ENCODE measurements at places on chromosomes 2 and 18.
A peak's percentile ranks its signal among the peaks of the same experiment; 100 is the strongest.

- no peak for DNase-seq
Measured at GRCh38 chr2:44433895-44434294, 72.1 kb downstream of the CAMKMT start.

- peak; percentile 30 for DNase-seq
Measured at GRCh38 chr2:218981881-218982585, 3.0 kb downstream of the FEV start.

- peak; percentile 16 for DNase-seq
Measured at GRCh38 chr2:47033102-47033880, 117.7 kb upstream of the MCFD2 start.

GRCh38 chr2:102737431-102737830 is 24.4 kb upstream of the TMEM182 start:
- no peak for DNase-seq

GRCh38 chr18:805008-805754 is 6.9 kb downstream of the YES1 start:
- no peak for DNase-seq

DNA sequence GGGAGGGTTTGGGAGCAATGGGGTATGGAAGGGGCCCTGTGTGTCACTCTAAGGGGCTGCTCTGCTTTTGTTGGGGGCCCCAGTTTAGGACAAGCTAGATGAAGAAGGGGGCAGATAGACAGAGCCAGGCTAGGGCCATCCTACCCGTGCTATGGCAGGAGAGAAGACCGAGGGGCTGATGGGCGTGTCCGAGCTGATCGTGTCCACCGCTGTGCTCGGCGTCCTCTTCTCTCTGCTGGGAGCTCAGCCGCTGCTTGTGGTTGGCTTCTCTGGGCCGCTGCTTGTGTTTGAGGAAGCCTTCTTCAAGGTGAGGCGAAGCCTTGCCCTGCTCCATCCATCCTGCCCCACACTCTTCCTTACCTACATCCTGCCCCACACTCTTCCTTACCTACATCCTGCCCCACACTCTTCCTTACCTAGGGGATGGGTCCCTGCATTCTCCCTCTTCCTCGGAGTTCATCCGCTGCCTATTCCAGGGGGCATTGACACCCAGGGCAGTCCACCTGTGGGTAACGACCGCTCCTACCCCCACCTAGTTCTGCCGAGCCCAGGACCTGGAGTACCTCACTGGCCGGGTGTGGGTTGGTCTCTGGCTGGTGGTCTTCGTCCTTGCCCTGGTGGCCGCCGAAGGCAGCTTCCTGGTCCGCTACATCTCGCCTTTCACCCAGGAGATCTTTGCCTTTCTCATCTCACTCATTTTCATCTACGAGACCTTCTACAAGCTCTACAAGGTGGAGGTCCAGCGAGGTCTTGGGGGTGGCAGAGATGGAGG is 8.9 kb downstream of the SLC4A3 start:
- no peak for DNase-seq

- DNase-seq, result no peak
Measured at GRCh38 chr2:451495-451894, 163.6 kb upstream of the ALKAL2 start.

Measured in EL (cell line).